ENCODE measurements at places on chromosomes 5 and 9.

GRCh38 chr9:137774775-137775386, 102.7 kb upstream of the CACNA1B start:
- DNase-seq, result no peak

GRCh38 chr5:82365026-82365425, 86.9 kb upstream of the RPS23 start:
- DNase-seq, result no peak

GRCh38 chr9:27726244-27727081, 153.2 kb upstream of the C9orf72 start:
- no peak for DNase-seq

GRCh38 chr5:172111852-172112225, 76.2 kb downstream of the STK10 start:
- no peak for DNase-seq

DNA sequence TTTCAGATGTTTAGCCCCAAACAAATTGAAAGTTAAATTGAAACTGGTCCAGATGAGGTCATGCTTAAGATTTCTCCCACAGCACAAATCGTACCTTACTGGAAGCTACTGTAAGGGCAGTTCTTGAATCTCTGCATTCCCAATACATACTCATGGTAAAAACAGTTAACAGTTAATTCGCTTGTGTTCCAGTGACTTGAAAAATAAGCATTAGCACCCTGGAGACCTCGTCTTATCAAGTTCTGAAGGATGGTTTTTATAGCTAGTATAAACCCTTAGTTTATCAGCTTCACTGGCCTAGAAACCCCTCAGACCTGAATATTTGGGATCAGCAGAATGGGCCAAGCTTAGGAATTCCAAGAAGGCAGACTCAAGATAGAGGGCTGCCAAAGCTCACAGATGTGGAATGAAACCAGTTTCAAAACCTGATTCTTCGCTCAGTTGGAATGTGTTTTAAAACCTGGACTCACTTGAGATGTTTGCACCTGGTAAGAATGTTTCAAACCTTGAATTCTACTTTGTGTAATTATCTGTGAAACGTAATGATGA, 103.6 kb downstream of the C9orf152 start:
- DNase-seq, result no peak

- no peak for DNase-seq
Measured at GRCh38 chr5:10527281-10527950, 36.5 kb upstream of the ANKRD33B start.

- DNase-seq, result no peak
Measured at GRCh38 chr5:9207817-9208418, 338.0 kb downstream of the SEMA5A start.

DNA sequence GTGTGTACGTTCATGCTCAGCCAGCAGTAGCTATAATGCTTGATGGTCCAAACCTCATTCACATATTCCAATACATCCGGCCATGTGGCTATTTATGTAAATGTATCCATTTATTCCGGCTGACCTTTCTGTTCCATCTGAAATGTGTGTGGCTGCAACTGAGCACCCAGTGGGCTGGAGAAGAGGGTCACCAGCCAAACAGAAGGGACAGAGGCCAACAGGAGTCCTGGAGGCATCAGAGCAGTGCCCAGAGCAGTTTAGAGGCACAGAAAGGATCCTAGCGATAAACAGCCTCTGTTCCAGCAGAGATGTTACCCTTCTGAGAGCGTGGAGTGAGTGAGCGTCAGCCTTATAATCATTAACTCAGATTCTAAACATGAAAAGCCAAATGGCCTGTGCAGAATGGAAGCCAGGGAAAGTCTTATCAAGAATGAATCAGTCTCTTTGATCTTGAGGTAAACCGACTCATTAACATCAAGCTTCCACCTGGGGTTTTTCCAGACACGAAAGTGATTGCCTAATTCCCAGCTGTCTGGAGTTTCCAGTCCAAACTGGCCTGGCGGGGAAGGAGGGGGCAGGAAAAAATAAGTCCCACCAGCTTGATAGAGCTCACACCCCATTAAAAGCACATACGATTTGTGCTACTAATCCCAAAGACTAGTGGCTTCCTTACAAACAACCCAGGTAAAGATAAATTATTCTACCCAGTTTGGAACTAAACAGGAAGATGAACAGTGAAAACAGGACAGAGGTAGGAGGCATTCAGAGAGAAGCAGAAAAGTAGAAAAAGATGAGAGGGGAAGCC, 55.7 kb downstream of the SUSD1 start:
- no peak for DNase-seq

- DNase-seq, result peak; percentile 26
Measured at GRCh38 chr9:135926402-135927194, 19.3 kb upstream of the CAMSAP1 start.

DNA sequence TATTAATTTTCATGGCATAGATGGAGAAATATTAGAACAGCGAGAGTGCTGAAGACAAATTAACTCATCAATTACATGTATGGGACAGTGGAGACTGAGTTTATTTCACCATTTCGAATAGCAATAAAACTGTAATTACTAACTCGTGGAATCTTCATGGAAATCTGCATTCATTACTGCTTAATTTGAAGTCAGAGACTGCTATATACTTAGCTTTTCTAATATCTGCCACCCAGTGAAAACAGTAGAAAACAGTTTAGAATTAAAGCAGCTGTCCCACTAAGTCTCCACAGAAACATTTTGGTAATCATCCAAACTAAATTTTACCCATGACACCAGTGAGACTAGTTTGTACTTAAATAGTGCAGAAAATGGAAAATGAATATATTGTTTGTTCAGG, 56.8 kb downstream of the IZUMO3 start:
- DNase-seq, result no peak

DNA sequence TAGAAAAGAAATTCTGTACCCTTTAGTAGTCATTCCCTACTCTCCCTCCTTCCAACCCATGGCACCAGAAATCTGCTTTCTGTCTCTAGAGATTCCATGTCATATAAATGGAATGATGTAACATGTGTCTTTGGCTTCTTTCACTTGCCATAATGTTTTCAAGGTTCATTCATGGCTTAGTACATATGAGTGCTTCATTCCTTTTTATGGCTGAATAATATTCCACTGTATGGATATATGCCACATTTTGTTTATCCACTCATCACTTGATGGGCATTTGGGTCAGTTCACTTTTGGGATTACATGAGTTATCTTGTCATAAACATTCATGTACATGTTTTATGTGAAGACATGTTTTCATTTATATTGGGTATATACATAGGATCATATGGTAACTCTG, 19.4 kb downstream of the POLR3G start:
- no peak for DNase-seq

GRCh38 chr5:55102348-55102747, at the start of gene GZMA:
Gene GZMA (plus strand): TSS chr5:55102646. CDS start chr5:55102683, 37 bp downstream.
- DNase-seq, result no peak

DNA sequence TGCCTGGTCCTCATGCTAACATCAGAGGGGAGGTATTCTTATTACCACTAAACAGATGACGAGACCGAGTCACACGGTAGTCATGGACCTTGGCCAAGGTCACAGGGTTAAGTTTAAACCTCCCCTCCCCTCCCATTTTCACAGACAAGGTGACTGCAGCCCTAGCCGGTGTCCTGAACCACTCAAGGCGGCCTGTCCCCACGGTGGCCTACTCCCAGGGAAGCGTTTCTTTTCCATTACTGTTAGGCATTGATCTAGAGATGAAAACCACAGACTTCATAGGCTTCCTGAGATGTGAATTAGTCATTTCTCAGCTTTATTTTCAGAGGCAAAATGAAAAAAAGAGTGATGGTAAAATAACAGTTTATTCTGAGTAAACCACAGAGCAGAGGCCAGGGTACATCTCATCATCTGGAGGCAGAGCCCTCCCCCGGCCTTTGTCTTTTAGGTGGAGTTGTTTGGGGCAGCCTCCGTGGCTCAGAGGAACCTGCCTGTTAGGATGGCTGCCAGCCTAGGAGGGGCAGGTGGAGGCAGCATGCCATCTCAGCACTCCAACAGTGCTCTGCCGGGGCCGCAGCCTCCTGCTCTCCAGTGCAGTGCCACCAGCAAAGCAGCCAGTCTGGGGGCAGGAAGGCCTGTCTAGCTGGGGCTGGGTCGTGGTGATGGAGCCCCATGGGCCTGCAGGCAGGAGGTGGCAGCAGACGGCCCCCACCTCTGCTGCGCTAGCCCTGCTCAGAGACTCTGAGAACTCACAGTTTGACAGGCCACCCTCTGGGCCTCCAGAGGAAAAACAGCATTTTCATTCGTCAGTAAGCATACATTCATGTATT, 71.2 kb downstream of the RAPGEF1 start:
- DNase-seq, result peak; percentile 47

DNA sequence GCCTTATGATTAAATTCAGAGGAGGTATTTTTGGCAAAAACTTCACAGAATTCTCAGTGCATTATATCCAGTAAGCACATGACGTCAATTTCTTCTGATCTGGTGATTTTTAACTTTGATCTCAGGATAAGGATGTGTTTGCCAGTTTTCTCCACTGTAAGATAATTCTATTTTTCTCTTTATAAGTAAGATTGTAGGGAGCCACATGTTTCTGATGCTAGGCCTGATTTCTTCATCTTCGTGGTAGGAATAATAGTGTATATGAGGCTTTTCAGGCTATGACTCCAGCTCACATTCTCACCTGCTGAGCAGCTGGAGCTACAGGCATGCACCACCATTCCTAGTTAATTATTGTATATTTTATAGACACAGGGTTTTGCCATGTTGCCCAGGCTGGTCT, 32.1 kb upstream of the LMNB1 start:
- no peak for DNase-seq

- DNase-seq, result no peak
Measured at GRCh38 chr5:163439092-163439425, 1.7 kb downstream of the CCNG1 start.

DNA sequence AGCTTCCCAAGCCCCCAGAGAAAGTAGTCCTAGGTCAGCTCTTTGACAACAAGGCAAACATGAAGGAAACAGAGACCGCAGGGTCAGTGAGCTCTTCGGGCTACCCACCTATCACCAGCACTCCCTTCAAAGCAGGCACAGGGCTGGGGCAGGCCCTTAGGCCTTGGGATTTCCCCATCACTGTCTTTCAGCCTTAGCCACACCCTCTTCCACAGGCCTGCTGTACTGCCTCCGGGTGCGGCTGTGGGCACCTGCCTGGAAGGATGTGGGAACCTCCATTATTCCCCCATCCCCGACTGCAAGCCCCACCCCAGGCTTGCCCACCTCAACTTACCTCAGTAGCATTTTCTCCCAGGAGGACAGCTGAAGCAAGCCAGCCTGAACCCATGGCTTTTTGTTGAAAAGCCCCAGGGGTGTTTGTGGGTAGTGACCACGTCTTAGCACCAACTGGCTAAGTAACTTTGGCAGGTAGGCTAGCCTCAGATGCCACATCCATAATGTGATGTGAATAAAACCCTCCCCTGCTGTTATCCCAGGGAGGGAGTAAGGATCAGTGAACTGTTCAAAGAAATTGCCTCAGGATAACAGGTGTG, 100.2 kb downstream of the PIK3R1 start:
- DNase-seq, result no peak

DNA sequence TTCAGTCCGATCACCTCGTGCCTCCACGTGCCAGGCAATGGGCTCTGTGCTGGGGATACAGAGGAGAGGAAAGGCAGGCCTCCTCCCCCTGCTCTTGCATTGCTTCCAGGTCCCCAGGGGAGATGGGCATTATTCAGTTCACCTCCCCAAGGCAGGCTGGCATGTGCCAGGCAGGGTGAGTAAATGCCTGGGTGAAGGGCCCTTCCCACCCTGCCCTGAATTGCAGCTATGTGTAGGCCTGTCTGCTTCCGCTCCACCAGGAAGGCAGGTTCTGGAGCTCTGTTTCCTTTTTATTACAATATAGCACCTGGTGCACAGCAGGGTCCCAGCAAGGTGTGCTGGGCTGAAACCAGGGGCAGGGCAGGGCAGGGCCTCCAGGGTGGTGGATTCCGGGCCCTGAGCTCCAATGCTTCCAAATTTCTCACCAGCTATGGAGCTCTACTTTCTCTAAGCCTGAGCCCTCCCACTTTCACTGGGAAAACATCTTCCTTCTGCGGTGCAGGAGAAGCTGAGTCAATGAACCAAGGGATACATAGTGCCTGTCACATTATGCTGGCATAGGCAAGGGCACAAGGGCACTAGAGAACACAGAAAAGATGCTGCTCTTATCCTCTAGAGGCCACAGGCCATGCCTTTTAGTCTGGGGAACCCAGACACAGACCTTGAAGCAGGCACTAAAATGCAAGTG, 42.0 kb downstream of the SHB start:
- DNase-seq, result no peak

DNA sequence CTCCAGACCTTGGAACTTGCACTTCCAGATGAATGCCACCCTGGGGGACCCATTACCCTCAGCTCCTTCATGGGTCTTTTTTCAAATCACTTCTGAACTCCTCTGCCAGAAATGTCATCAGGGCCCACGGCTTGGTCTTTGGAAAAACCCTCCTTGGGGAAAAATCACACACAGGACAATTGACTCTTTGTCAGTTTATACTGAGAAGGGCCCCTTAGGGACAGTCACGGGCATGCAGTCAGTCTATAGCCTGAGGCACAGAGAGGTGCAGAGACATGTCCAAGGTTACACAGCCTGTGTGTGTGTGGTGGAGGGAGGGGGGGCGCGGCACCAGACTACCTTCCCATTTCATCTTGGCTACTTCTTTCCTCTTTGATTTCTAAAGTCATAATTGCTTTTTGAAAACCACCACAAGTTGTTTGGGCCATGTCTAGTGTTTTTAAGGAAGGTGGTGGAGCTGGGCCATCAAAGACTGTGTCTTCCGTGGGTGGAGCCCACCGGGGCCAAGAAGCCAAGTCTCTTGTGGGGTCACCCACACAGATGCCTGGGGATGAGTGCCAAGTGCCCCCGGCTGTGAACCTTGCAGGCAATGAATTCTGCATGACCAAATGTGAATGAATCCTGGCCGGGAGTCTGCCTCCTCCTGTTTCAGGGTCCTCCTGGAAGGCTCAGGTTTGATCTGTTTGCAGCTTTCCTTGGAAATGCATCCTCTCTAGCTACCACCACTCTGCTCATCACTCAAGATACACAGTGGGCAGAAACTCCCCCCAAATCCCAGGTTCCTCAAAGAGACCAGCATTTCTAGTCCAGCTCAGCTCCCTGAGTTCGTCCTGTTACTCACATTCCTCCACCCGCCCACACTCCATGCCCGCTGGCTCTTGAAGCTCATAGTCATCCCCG, 200.1 kb upstream of the TBC1D2 start:
- DNase-seq, result no peak

Data from stimulated activated CD4-positive, alpha-beta T cell treated with anti-CD3 and anti-CD28 coated beads, TNF-alpha, amount 100 ng/mL, for 1 hour (primary cell).